ENCODE measurements at places on chromosomes 6 and 20. TPM values are rescaled to one million over a fixed set of nuclear protein-coding genes. Genes with fewer than 3 reads are reported as not detected.

The MATN4 gene
- total RNA-seq, result not detected

The CYP39A1 gene
- total RNA-seq, result 13.1 TPM

The DEFB124 gene
- total RNA-seq, result not detected

The ANKRD66 gene
- not detected for total RNA-seq

The TSHZ2 gene
- 56.6 TPM for total RNA-seq

The ASIP gene
- not detected for total RNA-seq

The DPPA5 gene
- not detected for total RNA-seq

The ULBP2 gene
- 1.2 TPM for total RNA-seq

The PLCB1 gene
- total RNA-seq, result 25.3 TPM

The SH3BGRL2 gene
- total RNA-seq, result 26.8 TPM

The FOXA2 gene
- total RNA-seq, result not detected

The OR2H2 gene
- total RNA-seq, result not detected

The RALGAPA2 gene
- 73.4 TPM for total RNA-seq

The OR12D2 gene
- total RNA-seq, result not detected

The CRISP2 gene
- not detected for total RNA-seq

The BTNL2 gene
- total RNA-seq, result not detected

The SPDEF gene
- total RNA-seq, result not detected

The PDE7B gene
- 7.3 TPM for total RNA-seq

The BMP6 gene
- 25.2 TPM for total RNA-seq

The RAB23 gene
- 7.8 TPM for total RNA-seq

The GPR6 gene
- not detected for total RNA-seq

The PTCHD4 gene
- total RNA-seq, result 1.1 TPM

The ISM1 gene
- 1.6 TPM for total RNA-seq

The NMBR gene
- not detected for total RNA-seq

The SLC22A2 gene
- total RNA-seq, result not detected

The FAM209B gene
- not detected for total RNA-seq

The ZBTB12 gene
- 0.48 TPM for total RNA-seq

The CD24 gene
- 0.84 TPM for total RNA-seq

The IL17A gene
- total RNA-seq, result not detected

The PRSS16 gene
- total RNA-seq, result not detected

The OR12D3 gene
- not detected for total RNA-seq

The FLRT3 gene
- 48.3 TPM for total RNA-seq

The CST2 gene
- not detected for total RNA-seq

The PROKR2 gene
- total RNA-seq, result not detected
